ENCODE measurements at places on chromosomes 13 and 19.

- no peak for DNase-seq
These were observed 3.5 kb downstream of the COPE start for GRCh38 chr19:18915639-18916038.

DNA sequence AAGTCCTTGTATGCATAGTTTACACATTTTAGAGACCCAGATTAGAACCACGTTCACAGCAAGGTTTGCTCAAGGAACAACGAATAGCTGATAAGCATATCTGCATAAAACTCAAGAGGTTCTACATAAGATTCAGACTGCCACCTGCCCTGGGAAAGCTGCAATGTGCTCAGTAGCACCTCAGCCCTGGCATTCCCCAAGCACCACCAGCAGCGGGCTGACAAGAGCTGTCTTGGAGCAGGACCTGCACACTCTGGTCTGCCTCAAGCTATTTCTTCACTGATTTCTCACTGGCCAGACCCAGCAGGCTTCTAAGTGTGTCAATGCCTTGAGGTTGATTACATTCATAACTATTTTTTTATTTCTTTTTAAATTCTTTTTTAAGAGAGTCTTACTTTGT, 65.8 kb upstream of the UQCRFS1 start:
- no peak for DNase-seq

- DNase-seq = peak; percentile 74
These were observed 4.9 kb upstream of the GIPC3 start for GRCh38 chr19:3580156-3580934.

- DNase-seq = no peak
These were observed 31.1 kb downstream of the SLC7A1 start for GRCh38 chr13:29564373-29564772.

GRCh38 chr13:36436811-36437210, 4.5 kb downstream of the CCNA1 start:
- no peak for DNase-seq

DNA sequence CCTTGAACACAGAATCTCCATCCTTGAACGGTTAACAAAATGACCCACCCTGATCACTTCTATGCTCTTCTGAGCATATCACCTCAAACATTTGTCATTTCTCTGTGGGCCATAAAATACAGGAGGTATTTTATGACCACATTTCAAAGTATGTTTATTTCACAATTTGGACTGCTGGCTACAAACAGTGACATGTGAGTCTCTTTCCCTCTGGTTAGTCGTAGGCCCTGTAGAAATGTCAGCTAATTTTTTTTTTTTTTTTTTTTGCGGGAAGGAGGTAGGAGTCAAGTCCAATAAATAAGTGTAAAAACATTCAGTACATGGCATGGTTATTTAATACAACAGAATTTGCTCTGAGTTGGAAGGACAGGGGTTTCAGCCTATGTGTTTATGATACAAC, 70.7 kb downstream of the FOXO1 start:
- no peak for DNase-seq

- DNase-seq = no peak
These were observed 11.3 kb upstream of the POU2F2 start for GRCh38 chr19:42143341-42144234.

- DNase-seq = no peak
These were observed 42.7 kb downstream of the SLAIN1 start for GRCh38 chr13:77740097-77740735.

- no peak for DNase-seq
These were observed 743 bp downstream of the ACTL9 start for GRCh38 chr19:8697671-8698432.
